Osteoblast (primary cell): ENCODE measurements at places on chromosomes 11 and 22. TPM values are rescaled to one million over a fixed set of nuclear protein-coding genes. Genes with fewer than 3 reads are reported as not detected.

DNA sequence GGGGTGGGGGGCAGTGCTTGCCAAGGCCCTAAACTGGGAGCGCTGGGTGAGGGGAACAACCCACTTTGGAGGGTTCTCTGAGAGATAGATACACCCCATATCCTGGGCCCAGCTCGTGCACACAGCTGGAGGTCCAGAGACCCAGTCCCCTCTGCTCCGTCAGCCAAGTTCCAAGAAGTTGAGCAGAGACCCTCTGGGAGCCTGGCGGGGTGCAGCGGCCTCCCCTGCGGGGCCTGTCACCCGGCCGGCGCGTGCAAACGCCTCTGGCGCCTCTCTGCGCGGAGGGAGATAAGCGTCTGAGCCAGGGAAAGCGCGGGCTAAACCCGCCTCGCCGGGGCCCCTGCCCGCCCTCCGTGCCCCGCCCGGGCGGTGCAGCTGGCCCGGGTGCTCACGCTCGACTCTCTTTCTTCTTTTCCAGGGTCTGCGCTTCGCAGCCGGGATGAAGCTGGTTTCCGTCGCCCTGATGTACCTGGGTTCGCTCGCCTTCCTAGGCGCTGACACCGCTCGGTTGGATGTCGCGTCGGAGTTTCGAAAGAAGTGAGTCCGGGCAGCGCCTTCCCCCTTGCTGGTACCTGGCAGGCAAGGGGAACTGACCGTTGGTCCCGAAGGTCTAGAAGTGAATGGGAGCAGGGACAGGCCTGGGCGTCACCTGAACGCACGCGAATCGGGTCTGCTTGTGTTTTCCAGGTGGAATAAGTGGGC lies 540 bp downstream of the ADM start:
- peaks cover 37% of the 10 kb centered on the region for H3K4me1 ChIP-seq
- H3K4me3 ChIP-seq = peak overlapping the region; percentile 93
- peak; percentile 85 for DNase-seq
- H3K27ac ChIP-seq = peak overlapping the region; percentile 81
- H3K27me3 ChIP-seq = no peaks in the 10 kb centered on the region

The DDT gene
- total RNA-seq = 80.3 and 83.4 TPM in 2 replicates

DNA sequence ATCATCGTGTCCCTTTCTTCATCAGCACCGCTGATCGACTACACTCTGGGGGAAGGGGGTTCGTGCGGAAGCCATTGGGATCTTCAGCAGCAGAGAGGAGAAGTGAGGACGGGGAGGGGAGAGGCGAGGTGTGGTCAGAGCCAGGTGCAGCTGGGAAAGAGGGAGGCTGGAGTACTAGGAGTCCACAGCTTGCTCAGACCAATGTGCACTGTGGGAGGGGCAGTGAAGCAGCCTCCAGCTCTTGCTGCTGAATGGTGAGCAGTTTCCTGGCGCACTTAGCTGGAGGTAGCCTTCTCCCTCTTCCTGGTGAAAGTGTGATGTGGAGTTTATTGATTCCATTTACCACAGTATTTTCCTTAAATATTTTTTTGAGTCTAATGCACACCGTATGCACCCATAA lies 99.0 kb upstream of the NECTIN1 start:
- H3K27ac ChIP-seq = no peak overlapping the region
- peaks cover 9% of the 10 kb centered on the region for H3K27me3 ChIP-seq
- H3K36me3 ChIP-seq = no peaks in the 10 kb centered on the region
- H3K4me1 ChIP-seq = no peaks in the 10 kb centered on the region

GRCh38 chr11:119537306-119538253 lies 114.6 kb upstream of the THY1 start:
- no peaks in the 10 kb centered on the region for H3K36me3 ChIP-seq
- no peak overlapping the region for H3K4me3 ChIP-seq
- no peak overlapping the region for H3K27ac ChIP-seq
- peaks cover 7% of the 10 kb centered on the region for H3K4me1 ChIP-seq

The P2RY2 gene
- 0.36 and 0.59 TPM in 2 replicates for total RNA-seq

The DCHS1 gene
- total RNA-seq = 0.59 and 1.1 TPM in 2 replicates

DNA sequence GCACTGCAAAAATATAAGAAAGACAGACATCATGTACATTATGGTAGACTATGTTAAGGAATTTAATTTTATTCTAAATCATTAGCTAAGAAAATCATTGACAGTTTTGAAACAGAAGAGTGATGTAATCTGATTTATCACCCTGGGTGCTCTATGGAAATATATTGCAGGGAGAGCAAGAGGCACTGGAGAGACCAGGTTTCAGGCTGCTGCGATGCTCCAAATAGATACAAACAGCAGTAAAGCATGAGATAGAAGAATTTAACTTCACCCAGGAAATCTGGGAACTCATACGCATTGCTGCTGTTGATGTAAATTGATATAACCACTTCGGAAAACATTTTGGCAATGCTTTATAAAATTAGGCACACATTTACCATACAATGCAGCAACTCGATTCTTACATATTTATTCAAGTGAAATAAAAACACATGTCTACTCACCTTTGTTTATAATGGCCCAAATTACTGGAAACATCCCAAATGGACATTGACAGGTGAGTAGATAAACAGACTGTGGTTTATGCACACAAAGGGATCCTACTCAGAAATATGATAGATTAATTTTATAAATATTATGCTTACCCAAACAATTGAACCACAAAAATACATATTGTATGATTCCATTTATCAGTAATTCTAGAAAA lies 535.1 kb upstream of the CHORDC1 start:
- no peaks in the 10 kb centered on the region for H3K4me1 ChIP-seq
- no peaks in the 10 kb centered on the region for H3K36me3 ChIP-seq
- DNase-seq = no peak
- no peaks in the 10 kb centered on the region for H3K27me3 ChIP-seq

The PIH1D2 gene
- 2.7 and 2.9 TPM in 2 replicates for total RNA-seq

The TMEM184B gene
- total RNA-seq = 29.8 and 30.0 TPM in 2 replicates

DNA sequence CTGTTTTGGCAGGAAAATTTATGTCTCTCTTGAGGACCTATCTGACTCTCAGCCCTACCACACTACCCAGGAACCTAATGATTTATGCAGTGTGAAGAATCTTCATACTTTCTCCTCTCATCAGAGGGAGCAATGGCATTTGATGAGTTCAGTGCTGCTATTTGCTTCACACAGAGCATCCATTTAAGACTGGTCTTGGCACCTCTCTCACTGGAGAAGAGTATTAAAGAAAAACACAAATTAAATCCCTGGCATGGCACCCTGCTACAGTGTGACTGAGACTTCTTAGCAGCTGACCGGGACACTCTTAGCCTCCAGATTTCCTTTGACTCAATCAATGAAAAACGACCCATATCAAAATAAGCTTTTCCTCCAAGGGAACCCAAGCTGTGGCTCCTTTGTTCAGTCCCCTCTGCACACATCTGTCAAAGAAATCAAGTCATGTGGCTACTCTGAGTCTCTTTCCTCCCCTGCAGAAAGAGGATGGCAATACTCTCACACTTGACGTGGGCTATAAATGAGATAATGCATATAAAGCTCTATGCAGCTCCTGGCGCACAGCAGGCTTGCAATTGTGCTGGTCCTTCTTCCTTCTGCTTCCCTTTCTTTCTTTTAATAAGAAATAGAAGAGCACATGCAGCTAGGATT lies 186.1 kb upstream of the E2F8 start:
- H3K4me3 ChIP-seq = no peak overlapping the region
- H3K36me3 ChIP-seq = no peaks in the 10 kb centered on the region
- H3K27ac ChIP-seq = no peak overlapping the region
- no peak for DNase-seq
- peaks cover 33% of the 10 kb centered on the region for H3K4me1 ChIP-seq
- no peaks in the 10 kb centered on the region for H3K27me3 ChIP-seq

The PATE4 gene
- not detected in 2 replicates for total RNA-seq

DNA sequence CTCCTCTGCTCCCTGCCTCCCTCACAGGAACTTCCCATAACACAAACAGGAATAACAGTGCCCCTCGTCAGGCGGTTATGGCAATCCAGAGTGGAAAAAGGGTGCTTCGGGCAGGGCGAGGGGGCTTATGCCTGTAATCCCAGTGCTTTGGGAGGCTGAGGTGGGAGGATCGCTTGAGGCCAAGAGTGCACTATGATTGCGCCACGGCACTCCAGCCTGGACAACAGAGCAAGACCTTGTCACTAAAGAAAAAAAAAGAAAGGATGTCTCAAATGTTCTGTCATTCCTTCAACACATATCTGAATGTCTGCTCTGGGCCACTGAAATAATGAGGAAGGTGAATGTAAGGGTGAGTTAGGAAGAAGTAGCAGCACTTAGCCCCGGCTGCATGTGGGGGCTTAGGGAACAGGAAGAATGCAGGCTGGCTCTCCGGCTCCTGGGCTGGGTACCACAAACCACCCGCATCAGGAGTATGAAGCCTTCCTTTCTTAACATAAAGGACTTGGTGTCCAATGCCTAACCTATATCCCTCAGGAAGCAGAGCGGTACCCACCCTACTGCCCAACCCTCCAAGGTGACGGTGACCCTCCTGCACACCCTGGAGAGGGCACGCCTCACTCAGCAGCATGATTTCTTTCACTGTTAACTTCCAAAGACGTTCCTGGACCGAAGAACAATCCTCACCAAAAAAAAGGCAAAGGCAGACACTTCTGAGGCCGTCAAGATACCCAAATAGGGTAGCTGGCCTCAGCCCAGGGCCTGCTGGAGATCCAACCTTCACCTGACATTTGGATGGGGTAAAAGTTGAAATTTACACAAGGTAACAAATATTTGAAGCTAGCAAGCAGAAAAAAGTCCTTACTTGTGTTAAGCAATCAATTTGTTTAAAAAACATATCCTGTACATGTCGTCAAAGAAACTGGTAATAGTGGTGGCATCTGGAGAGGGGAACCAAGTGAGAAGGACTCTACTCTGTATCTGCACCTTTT lies 3.8 kb downstream of the CPT1A start:
- H3K4me1 ChIP-seq = peaks cover 36% of the 10 kb centered on the region
- peak overlapping the region; percentile 85 for H3K27ac ChIP-seq
- H3K27me3 ChIP-seq = no peaks in the 10 kb centered on the region
- DNase-seq = no peak
- H3K36me3 ChIP-seq = no peaks in the 10 kb centered on the region

- no peaks in the 10 kb centered on the region for H3K4me1 ChIP-seq
- no peak for DNase-seq
- peaks cover 8% of the 10 kb centered on the region for H3K27me3 ChIP-seq
- H3K36me3 ChIP-seq = no peaks in the 10 kb centered on the region
Measured at GRCh38 chr11:8285796-8286195, 22.1 kb upstream of the LMO1 start.

GRCh38 chr11:2526808-2527381 lies 82.1 kb downstream of the KCNQ1 start:
- H3K4me3 ChIP-seq = no peak overlapping the region
- H3K36me3 ChIP-seq = no peaks in the 10 kb centered on the region
- peaks cover 15% of the 10 kb centered on the region for H3K27me3 ChIP-seq
- H3K4me1 ChIP-seq = no peaks in the 10 kb centered on the region
- DNase-seq = peak; percentile 75

DNA sequence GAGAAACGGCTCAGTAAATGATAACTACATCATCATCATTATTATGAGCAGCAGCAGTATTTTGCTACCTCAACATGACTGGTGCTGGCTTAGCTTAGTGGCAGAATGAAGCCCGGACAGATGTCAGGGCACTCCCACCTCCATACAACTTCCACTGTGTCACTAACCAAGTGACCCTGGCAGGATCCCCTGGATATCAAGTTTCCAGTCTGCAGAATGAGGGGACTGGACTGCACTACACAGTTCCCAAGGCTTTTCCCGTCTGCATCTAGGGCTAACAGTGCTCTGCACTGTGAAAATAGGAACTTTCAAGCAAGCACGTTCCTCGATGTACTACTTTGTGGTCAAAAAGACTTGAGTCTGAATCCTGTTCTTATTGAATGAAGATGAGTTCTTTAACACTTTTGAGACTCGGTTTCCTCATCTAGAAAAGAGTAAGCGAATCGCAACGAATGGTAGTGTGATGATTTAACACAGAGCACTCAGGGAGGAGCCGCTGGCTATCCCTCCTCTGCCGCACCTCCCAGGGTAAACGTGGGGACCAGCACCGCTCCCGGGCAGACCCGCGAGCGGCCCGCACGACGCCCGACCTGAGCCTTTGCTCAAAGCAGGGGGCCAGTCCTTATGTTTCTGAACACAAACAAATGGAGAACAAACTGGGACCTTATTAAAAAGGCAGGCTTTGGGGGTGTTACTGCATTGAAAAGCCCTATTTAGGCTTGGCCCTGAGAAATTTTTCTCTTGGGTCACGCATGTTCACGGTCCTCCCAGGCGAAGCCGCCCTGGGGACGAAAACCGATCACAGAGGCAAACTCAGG lies 910 bp downstream of the CLTCL1 start:
- peaks cover 63% of the 10 kb centered on the region for H3K4me1 ChIP-seq
- no peaks in the 10 kb centered on the region for H3K27me3 ChIP-seq
- H3K36me3 ChIP-seq = no peaks in the 10 kb centered on the region
- DNase-seq = peak; percentile 53

GRCh38 chr11:66542362-66542761 lies 3.5 kb downstream of the ZDHHC24 start:
- H3K36me3 ChIP-seq = peaks cover 16% of the 10 kb centered on the region
- peak; percentile 86 for DNase-seq
- H3K27ac ChIP-seq = no peak overlapping the region
- H3K4me3 ChIP-seq = no peak overlapping the region
- peaks cover 20% of the 10 kb centered on the region for H3K4me1 ChIP-seq

The PTPRCAP gene
- total RNA-seq = under 0.01 and 0.36 TPM in 2 replicates

DNA sequence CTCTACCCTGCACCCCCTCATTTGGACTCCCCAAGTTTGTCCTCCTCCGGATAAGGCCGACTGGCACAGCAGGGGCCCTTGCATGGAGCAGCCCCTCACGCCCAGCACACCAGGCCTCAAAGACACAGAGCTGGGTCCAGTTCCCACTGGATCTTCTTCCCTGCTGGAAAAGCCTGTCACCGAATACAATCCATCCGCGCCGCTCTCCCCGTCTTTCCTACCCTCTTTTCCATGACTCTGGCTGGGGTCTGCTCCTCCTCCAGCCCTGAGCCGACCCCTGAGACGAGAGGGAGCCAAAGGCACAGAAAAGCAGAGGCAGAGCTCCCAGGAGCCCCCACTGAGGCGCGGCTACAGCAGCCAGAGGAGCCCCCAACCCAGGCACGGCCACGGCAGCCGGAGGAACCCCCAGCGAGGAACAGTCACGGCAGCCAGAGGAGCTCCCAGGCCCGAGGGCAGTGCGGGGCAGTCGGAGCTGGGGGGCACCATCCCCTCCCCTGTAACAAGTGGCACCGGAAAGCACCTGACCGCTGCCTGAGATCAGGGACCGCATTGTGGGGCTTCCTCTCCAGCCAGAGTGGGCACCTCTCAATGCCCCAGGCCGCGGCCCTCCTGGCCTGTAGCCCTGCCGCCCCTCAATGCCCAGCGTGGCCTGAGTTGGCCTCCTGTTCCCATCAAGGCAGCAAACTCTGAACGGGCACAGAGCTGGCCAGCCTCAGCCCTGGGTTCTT lies 12.0 kb downstream of the ALG12 start:
- peaks cover 8% of the 10 kb centered on the region for H3K36me3 ChIP-seq
- no peak overlapping the region for H3K4me3 ChIP-seq
- DNase-seq = no peak
- no peak overlapping the region for H3K27ac ChIP-seq
- no peaks in the 10 kb centered on the region for H3K27me3 ChIP-seq
- no peaks in the 10 kb centered on the region for H3K4me1 ChIP-seq

The IGLL5 gene
- not detected in 2 replicates for total RNA-seq
